ENCODE measurements at places on chromosomes 3 and 15.
A peak's percentile ranks its signal among the peaks of the same experiment; 100 is the strongest.

- DNase-seq = no peak
Measured at GRCh38 chr3:106125321-106125720, 256.5 kb upstream of the CBLB start.

GRCh38 chr3:197858133-197858532 lies 67.1 kb downstream of the LRCH3 start:
- DNase-seq = no peak

GRCh38 chr3:123586131-123586530 lies 1.3 kb upstream of the HACD2 start:
- DNase-seq = peak; percentile 64

DNA sequence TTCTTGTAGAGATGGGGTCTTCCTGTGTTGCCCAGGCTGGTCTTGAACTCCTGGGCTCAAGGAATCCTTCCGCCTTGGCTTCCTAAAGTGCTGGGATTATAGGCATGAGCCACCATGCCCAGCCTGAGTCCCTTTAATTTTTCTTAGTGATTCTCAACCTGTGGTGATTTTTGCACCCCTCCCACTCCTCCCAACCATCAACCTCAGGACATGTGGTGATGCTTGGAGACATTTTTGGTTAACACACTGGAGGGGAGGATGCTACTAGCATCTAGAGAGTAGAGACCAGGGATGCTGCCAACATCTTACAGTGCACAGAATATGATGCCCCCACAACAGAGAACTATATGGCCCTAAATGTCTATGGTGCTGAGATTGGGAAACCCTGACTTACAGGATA lies 83.0 kb upstream of the LMOD3 start:
- no peak for DNase-seq

DNA sequence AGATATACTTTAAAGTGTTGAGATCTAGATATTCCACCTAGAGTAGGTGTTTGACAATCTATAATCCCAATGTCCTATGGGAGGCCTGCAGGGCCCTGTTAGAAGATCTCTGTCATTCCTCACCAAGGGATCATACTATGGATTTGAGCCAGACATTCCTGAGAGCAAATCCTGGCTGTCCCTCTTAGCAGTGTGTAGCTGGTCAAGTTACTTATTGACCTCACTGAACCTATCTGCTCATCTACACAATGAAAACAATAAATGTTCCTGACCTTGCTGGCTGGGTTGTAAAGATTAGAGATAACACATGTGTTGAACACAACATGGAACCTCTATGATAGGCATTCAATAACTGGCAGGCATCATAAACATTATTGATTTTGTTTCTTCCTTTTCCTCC lies 265.6 kb upstream of the ATP11B start:
- DNase-seq = no peak

GRCh38 chr3:160129459-160130061 lies 95.7 kb upstream of the C3orf80 start:
- DNase-seq = no peak

DNA sequence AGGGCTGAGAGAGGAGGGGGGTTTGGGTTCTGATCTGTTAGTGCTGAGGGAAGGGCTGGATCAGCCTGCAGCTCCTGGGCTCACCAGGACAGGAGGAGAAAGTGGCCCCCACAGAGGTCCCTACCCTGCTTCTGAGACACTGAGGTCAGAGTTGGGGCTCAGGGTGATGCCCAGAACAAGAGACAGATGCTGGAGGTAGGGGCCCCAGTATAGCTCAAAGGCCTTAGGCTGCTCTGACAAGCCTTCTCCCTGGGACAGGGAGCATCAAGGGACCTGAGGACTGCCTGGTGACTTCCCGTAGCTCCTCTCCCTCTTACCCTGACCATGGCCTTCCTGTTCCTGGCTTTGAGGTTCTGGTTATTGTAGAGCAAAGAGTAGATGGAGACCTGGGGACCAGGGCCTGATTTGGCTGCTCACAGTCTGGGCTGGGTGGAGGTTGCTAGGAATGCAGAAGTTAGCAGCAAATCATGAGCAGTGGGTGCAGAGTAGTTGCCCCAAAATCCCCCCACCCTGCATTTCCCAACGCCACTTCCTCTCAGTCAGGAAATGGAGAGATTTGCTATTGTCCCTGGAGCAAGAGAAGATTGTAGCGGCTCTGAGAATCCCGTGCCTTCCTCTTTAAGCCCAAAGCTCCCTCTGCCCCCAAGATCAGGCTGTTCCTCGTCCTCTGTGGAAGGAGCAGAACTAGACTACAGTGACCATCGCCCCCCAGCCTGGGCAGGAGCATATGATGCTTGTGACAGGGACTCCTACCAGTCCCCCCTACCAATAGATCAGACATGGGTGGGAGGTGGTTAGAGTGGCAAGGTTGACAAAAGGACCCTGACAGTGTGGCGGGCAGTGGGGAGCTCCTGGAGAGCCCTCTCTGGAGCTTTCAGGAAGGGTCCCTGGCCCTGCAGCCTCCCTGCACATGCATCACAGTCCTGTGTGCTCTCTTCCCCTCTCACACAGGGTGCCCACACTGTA lies 47.4 kb upstream of the SEC22A start:
- DNase-seq = no peak

DNA sequence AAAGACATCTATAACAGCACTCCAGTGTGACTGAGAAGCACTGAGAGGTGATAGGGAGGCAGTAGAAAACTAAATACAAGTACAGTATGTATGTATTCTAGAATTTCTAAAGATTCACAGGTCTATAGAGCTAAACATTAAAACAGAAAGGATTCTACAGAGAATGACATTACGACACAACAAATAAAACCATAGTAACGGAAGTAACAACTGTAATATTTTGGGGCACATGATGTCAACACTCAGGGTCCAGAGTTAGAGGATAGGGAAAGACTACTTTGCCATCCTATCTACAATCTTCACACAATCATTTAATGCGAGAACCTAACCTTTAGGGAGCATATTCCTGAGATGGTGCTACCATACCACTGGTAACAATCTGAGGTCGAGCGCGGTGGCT lies 13.6 kb downstream of the UBXN7 start:
- DNase-seq = no peak

- DNase-seq = no peak
Measured at GRCh38 chr15:75659928-75660645, 12.4 kb downstream of the SNX33 start.

DNA sequence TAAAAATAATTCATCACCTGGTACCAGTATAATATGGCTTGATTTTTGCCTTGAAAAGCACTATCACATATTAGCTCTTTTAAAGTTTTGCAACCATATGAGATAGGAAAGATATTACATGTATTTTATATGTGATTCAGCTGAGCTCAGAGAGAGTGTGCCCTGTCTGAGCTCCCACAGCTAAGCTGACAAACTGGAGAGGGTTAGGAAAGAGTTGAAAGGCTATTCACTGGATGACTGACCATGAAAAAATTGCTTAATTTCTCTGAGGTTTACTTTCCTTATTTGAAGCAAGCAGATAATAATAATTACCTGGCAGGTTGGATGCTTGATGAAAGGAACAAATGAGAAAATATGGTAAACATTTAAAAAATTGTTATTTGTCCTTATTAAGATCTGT lies 97.4 kb upstream of the CCDC80 start:
- DNase-seq = no peak

DNA sequence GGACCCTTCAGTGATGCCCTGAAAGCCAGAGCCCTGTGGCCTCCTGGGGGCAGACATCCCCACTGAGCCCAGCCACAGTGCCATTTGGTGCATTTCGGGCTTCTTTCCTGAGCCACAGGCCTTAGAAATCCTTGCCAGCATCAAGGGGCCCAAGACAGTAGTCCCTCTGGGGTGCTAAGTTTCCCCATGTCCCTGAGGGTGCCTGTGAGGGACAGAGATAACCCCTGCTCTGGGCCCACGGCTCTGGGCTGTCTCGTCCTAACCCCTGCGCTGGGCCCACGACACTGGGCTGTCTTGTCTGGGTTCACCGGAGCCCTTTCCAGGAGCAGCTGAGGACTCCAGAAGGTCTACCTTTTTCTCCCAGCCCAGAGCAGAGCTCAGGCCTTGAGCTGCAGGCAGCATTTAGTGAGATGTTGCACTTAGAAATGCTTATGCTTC lies 45.1 kb upstream of the FGD5 start:
- DNase-seq = no peak

DNA sequence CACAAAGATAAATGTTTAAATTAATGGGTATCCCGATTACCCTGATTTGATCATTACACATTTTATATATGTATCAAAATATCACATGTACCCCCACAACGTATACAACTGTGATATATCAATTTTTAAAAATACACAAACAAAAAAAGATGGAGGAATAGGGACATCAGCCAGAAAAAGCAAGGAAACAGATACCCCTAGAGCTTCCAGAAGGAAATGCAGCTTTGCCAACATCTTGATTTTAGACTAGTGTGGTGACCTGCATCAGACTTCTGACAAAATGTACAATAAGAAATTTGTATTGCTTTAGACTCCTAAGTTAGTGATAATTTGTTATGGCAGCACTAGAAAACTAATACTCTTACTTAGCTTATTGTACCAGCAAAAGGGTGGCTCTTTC lies 483.8 kb downstream of the TUSC7 start:
- DNase-seq = no peak

DNA sequence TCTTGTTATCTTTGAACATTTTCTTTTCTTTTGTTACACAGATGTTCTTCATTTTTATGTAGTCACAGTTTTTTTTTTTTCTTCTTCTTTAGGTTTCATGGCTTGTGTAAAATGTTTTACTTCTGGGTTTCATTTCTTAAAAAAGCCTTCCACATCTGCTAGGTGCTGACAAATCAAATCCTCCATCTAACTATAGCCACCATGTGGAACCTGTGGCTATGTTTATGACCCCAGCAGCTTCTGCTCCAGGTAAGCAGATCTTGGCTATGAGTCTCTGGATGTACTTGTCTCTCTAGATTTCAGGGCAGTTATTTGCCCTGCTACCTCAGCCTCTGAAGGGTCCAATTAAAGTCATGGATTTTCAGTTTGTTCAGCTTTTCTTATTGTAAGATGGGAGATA lies 44.5 kb downstream of the OXSM start:
- no peak for DNase-seq

DNA sequence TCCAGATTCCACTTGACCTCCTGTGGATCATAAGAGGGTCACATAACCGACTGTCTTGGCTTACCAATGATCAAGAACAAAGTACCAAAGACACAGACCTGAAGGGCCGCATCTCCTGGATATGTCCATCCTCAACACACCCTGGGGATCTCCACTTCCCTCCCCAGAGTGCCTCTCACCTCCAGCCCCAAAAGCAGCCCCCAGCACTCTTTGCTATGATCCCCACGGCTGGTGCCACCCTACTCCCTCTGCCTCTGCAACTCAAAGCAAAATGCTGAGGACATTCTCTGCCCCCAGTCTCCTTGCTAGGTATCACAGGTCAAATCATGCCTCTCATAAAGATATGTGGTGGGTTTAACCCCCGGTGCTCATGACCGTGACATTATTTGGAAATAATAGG lies 32.7 kb downstream of the SLCO2A1 start:
- no peak for DNase-seq

- DNase-seq = no peak
Measured at GRCh38 chr3:142604940-142605339, 8.7 kb downstream of the PLS1 start.

GRCh38 chr15:96736384-96736783 lies 405.9 kb downstream of the NR2F2 start:
- no peak for DNase-seq

- no peak for DNase-seq
Measured at GRCh38 chr3:23663661-23664186, 142.0 kb upstream of the UBE2E1 start.

- DNase-seq = no peak
Measured at GRCh38 chr15:59206623-59207183, at the start of gene LDHAL6B. LDHAL6B (plus strand) TSS chr15:59206843; CDS start chr15:59206941, 98 bp downstream.

GRCh38 chr15:66822114-66822513 lies 120.1 kb downstream of the SMAD6 start:
- DNase-seq = no peak

GRCh38 chr3:115246461-115247020 lies 99.5 kb upstream of the ZBTB20 start:
- no peak for DNase-seq

DNA sequence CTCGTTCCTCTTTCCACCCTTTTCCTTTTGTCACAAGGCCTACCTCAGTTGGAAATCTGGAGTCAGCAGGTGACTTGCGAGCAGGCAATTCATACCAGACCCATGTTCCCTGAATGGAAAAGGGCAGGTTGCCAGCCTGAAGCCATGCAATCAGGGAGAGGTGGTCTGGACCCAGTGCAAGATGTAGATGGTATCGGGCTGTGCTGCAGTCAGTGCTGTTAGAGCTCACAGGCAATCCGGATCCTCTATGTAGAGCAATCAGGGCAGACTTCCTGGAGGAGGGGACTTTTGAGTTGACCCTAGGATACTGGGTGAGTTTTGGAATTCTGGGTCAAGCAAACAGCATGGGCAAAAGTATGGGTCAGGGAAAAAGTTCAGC lies 18.9 kb downstream of the LOXL1 start:
- DNase-seq = no peak

GRCh38 chr15:80587816-80588456 lies 107.2 kb upstream of the ABHD17C start:
- no peak for DNase-seq
